ENCODE measurements at places on chromosomes 4 and X.

- no peaks in the 10 kb centered on the region for H3K4me1 ChIP-seq
- no peaks in the 10 kb centered on the region for H3K36me3 ChIP-seq
- H3K27me3 ChIP-seq, result no peaks in the 10 kb centered on the region
- no peak overlapping the region for H3K27ac ChIP-seq
- DNase-seq, result no peak
These were observed 190.2 kb upstream of the AGA start for GRCh38 chr4:177632481-177632880.

- no peaks in the 10 kb centered on the region for H3K27me3 ChIP-seq
- peak; percentile 60 for DNase-seq
- no peak overlapping the region for H3K27ac ChIP-seq
- H3K4me3 ChIP-seq, result no peak overlapping the region
- H3K36me3 ChIP-seq, result no peaks in the 10 kb centered on the region
These were observed 2.5 kb downstream of the P2RY8 start for GRCh38 chrX:1534301-1535168.

DNA sequence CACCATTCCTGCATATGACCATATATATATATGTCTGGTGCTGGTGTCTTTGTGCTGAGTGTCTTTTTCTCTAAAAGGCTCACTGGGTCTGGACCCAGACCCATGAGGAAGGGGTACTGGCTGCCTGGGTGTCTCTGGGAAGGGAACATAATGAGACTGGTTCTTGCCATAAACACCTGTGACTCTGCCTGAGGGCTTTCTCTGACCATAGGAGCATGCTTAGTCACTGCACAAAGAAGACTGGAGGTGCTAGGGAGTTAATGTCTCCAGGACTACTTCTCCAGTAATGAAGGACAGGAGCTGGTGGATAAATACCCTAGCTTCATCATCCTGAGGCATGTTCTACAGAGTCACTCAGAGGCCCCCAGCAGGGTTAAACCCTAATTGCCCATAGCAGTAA is 47.1 kb upstream of the CASK start:
- no peak overlapping the region for H3K4me3 ChIP-seq
- H3K4me1 ChIP-seq, result no peaks in the 10 kb centered on the region
- no peaks in the 10 kb centered on the region for H3K27me3 ChIP-seq
- H3K27ac ChIP-seq, result no peak overlapping the region
- H3K36me3 ChIP-seq, result no peaks in the 10 kb centered on the region

- no peak overlapping the region for H3K4me3 ChIP-seq
- no peak for DNase-seq
- H3K27ac ChIP-seq, result no peak overlapping the region
- H3K4me1 ChIP-seq, result peaks cover 13% of the 10 kb centered on the region
These were observed 106.2 kb downstream of the FNIP2 start for GRCh38 chr4:158875026-158875425.

DNA sequence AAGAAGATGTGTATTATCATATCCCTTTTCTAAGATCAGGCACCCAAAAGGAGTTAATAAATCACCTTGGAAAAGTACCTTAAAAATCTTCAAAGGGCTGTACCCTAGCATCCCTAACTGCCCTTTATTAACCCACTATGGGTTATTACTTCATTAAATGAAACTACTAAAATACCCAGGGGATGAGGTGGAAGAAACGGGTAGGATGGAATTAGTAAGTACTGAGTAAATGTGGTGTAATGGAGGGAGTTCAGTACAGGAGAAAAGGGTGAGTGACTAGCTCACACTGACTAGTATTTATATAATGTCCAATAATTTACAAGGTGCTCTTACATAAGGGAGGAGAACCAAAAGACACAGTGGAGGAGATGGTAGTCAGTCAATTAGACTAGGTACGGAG is 51.0 kb upstream of the RASGEF1B start:
- peaks cover 19% of the 10 kb centered on the region for H3K27me3 ChIP-seq
- no peak for DNase-seq
- H3K27ac ChIP-seq, result no peak overlapping the region
- peaks cover 35% of the 10 kb centered on the region for H3K4me1 ChIP-seq
- H3K4me3 ChIP-seq, result no peak overlapping the region

GRCh38 chr4:10442976-10443375 is 14.2 kb downstream of the ZNF518B start:
- no peak overlapping the region for H3K4me3 ChIP-seq
- no peaks in the 10 kb centered on the region for H3K27me3 ChIP-seq
- peaks cover 34% of the 10 kb centered on the region for H3K36me3 ChIP-seq

GRCh38 chr4:95426455-95426854 is 122.3 kb downstream of the UNC5C start:
- no peak overlapping the region for H3K27ac ChIP-seq
- peaks cover 15% of the 10 kb centered on the region for H3K4me1 ChIP-seq
- H3K4me3 ChIP-seq, result no peak overlapping the region
- DNase-seq, result no peak

- H3K27me3 ChIP-seq, result no peaks in the 10 kb centered on the region
- no peaks in the 10 kb centered on the region for H3K36me3 ChIP-seq
- H3K27ac ChIP-seq, result no peak overlapping the region
- no peaks in the 10 kb centered on the region for H3K4me1 ChIP-seq
- H3K4me3 ChIP-seq, result no peak overlapping the region
- peak; percentile 35 for DNase-seq
These were observed 276.5 kb downstream of the PPP4R3C start for GRCh38 chrX:27186671-27187070.

DNA sequence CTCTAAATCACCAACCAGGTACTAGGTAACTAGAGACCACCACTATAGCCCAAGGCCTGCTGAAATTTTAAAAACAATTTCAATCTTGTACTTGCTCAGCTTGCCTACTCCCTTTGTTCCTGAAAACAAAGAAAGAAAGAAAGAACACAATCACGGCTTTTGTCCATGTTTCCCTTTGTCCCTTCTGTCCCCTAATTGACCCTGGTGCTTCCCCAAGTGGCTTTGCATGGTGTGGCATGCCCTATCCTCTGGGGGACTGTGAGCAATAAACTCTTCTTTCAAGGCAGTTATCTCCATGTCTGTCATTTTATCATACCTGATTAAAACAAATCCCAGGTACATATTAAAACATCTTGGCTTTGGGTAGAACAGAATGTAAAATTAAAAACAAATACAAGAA is 94.8 kb downstream of the ARSJ start:
- H3K27me3 ChIP-seq, result no peaks in the 10 kb centered on the region
- H3K4me1 ChIP-seq, result no peaks in the 10 kb centered on the region
- no peak overlapping the region for H3K27ac ChIP-seq
- peak; percentile 54 for DNase-seq

DNA sequence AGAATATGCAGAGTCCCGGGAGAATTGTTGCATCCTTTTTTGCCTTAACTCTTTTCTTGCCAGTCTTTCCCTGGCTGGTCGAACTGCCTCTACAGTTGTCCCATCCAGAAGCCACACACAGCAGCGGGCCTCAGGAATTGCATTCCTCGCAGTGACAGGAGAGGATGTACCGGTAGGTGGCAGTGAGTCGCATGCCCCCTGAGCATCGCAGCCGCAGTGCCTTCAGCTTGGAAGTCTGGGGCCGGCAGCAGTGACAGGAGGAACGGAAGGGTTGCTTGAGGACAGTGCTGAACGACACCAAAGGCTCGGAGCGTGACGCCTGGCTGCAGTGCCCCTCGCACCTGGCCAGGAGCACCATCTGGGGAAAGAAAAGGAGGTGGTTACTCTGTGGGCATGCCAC is 23.5 kb downstream of the NDP start:
- peak; percentile 78 for DNase-seq
- no peaks in the 10 kb centered on the region for H3K36me3 ChIP-seq
- no peaks in the 10 kb centered on the region for H3K27me3 ChIP-seq
- no peak overlapping the region for H3K4me3 ChIP-seq
- no peaks in the 10 kb centered on the region for H3K4me1 ChIP-seq

GRCh38 chrX:68355629-68355920 is 77.7 kb downstream of the OPHN1 start:
- H3K4me3 ChIP-seq, result no peak overlapping the region
- no peaks in the 10 kb centered on the region for H3K4me1 ChIP-seq
- H3K27ac ChIP-seq, result no peak overlapping the region
- no peaks in the 10 kb centered on the region for H3K27me3 ChIP-seq
- DNase-seq, result no peak

- H3K27me3 ChIP-seq, result no peaks in the 10 kb centered on the region
- no peaks in the 10 kb centered on the region for H3K4me1 ChIP-seq
- H3K27ac ChIP-seq, result no peak overlapping the region
- DNase-seq, result peak; percentile 15
These were observed 413.2 kb upstream of the CXorf51B start for GRCh38 chrX:146396409-146396808.

GRCh38 chr4:74260036-74260435 is 48.2 kb upstream of the EPGN start:
- no peaks in the 10 kb centered on the region for H3K36me3 ChIP-seq
- no peak overlapping the region for H3K4me3 ChIP-seq
- DNase-seq, result no peak
- H3K4me1 ChIP-seq, result no peaks in the 10 kb centered on the region

DNA sequence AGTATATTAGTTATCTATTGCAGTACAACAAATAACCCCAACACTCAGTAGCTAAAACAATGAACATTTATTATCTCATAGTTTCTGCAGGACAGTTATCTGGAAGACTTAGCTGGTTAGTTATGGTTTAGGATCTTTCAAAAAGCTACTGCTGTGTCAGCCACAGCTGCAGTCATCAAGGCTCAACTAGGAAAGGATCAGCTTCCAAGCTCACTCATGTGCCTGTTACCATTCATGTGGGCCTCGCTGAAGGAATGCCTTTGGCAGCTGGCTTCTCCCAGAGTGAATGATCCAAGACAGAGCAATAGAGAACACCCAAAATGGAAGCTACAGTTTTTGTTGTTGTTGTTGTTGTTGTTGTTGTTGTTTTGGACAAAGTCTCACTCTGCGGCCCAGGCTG is 13.5 kb upstream of the PRSS48 start:
- no peaks in the 10 kb centered on the region for H3K4me1 ChIP-seq
- H3K27me3 ChIP-seq, result no peaks in the 10 kb centered on the region
- no peak overlapping the region for H3K27ac ChIP-seq

DNA sequence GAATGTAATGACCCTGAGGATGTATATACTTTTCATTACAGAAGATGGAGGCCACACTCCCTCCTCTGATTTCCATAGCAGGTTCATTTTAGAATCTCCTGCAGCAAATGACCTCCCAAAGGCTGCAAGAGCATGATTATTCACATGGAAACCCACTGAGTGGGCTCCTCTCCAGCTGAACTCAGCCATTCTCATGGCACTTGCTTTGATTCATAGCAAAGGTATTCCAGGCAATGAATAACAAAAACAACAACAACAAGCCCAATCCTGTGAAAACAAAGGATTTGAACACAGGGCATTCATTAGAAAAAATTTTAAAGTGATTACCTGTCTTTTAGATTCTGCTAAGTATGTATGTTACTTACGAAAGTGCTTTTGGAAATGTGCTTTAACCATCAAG is 894.0 kb upstream of the FRG1 start:
- no peak overlapping the region for H3K27ac ChIP-seq
- H3K4me3 ChIP-seq, result no peak overlapping the region
- no peaks in the 10 kb centered on the region for H3K36me3 ChIP-seq
- DNase-seq, result no peak
- peaks cover 18% of the 10 kb centered on the region for H3K4me1 ChIP-seq

DNA sequence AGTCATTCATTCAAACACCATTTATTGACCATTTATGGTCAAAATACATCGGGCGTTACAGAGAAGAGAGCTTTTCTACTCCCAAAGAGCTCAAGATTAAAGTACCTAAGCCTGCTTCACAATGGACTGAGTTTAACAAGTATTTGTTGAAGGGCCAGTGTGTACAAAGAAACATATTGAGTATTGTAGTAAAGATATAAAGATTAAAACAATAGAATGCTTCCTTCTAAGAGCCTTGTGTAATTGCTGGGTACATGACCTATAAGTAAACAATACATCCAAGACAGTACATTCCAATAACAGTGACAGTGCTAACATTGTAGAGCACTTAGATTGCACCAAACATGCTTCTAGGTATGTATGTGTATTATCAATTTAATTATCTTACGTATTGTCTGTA is 695.5 kb downstream of the PCDH7 start:
- no peak overlapping the region for H3K4me3 ChIP-seq
- H3K4me1 ChIP-seq, result no peaks in the 10 kb centered on the region
- no peak for DNase-seq
- H3K27ac ChIP-seq, result no peak overlapping the region
- no peaks in the 10 kb centered on the region for H3K27me3 ChIP-seq

DNA sequence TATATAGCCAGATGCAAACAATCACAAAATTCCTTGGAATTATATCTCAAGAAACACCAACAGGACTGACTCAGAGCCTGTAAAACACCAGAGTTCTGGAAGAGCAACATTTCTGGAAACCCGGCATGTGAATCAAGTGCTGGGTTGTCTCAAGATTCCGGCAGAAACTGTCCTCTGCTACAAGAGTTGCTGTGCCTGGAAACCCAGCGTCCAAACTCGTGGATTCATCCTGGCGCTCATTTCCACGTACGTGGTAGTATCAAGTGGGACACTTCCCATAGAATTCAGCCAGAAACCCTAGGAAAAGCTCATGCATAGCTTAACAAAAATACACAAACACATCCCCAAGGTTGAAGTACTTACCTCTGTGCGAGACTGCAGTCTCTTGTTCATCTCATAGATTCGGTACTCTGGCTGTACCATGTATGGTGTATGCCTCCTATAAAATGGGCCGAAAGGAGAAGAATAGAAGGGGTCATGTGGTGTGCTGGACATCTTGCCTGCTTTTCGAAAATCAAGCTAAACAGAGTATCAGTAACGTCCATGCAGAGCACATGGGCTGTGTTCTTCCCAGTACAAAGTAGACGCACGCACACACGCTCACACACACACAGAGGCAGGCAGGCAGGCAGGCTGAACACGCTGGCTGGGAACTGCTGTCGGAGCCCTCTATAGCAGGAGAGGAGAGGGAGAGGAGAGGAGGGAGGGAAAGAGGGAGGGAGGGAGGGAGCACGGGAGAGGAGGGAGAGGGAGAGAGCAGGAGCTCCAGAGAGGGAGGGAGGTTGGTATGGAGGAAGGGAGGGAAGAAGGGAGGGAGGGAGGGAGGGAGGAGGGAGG is at the start of gene LDB2:
LDB2 (minus strand) TSS at position 655 of the 837 bp plus-strand sequence.
- peak; percentile 84 for DNase-seq
- H3K27me3 ChIP-seq, result no peaks in the 10 kb centered on the region
- no peak within 1 kb of the TSS for H3K27ac ChIP-seq
- no peaks in the 10 kb centered on the region for H3K36me3 ChIP-seq
- peak within 1 kb of the TSS; percentile 48 for H3K4me3 ChIP-seq
- H3K4me1 ChIP-seq, result peaks cover 52% of the 10 kb centered on the region

DNA sequence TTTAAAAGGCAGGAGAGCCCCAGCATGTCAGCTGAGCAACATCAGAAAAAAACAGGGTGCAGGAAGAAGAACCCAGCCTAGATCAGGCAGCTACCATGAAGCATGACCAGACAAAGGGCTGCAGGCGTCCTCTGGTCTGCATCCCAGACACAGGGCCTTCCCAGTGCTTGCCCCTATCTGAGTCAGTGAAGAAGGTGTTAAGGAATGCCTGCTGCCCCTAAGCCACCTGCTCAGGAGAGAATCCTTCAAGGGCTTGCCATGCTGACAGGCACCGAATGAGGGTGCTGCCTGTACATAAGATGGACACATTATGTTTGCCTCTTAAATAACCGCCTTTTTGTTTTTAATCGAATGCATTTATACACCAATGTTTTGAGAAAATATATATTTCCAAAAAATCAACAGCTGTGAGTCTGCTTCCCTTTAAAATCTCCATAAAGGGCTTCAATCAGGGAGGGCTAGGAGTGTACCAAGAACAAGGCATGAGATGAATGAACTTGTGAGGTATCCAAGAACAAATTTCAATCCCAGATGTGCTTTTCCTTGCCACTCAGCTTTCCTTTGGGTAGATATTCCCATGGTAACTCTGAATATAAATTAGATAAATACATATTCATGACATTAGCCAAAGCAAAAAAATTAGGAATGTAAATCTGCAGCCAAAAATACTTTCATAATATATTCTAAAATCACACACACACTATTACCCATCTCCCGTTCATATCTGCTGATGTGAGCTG is 85.1 kb downstream of the SLC9A7 start:
- H3K4me3 ChIP-seq, result no peak overlapping the region
- no peaks in the 10 kb centered on the region for H3K27me3 ChIP-seq
- H3K4me1 ChIP-seq, result no peaks in the 10 kb centered on the region
